ENCODE measurements at places on chromosomes 12 and 14. TPM values are rescaled to one million over a fixed set of nuclear protein-coding genes. Genes with fewer than 3 reads are reported as not detected.

The AQP2 gene
- total RNA-seq, result not detected

The RPS6KA5 gene
- 7.9 TPM for total RNA-seq

The CDC42BPB gene
- 106 TPM for total RNA-seq

The RNASE3 gene
- not detected for total RNA-seq

The CACNA1C gene
- total RNA-seq, result 5.2 TPM

The GSC gene
- total RNA-seq, result 5.2 TPM

The PRB2 gene
- total RNA-seq, result not detected

The POLE2 gene
- total RNA-seq, result 42.1 TPM

The IFNG-AS1 gene
- total RNA-seq, result not detected

The CABP1 gene
- 1.6 TPM for total RNA-seq

The MLEC gene
- 176 TPM for total RNA-seq

The CLEC4E gene
- total RNA-seq, result not detected

The KLHL33 gene
- 0.04 TPM for total RNA-seq

The HOXC10 gene
- 27.8 TPM for total RNA-seq

The CARMIL3 gene
- total RNA-seq, result 0.49 TPM

The CLEC2A gene
- total RNA-seq, result not detected

The GPD1 gene
- 0.58 TPM for total RNA-seq

The KRT75 gene
- not detected for total RNA-seq

The SMOC1 gene
- total RNA-seq, result not detected

The SYCP3 gene
- total RNA-seq, result 0.26 TPM

The ADIPOR2 gene
- total RNA-seq, result 84.0 TPM

The POC1B gene
- 30.8 TPM for total RNA-seq

The MYO1H gene
- not detected for total RNA-seq

The FOXG1 gene
- 0.09 TPM for total RNA-seq

The LEMD3 gene
- total RNA-seq, result 28.4 TPM

The KRT6A gene
- total RNA-seq, result 0.24 TPM

The TCL1B gene
- 0.83 TPM for total RNA-seq

The PPP1R36 gene
- 0.61 TPM for total RNA-seq

The LMBR1L gene
- total RNA-seq, result 55.7 TPM

The PTPRB gene
- total RNA-seq, result not detected

The KLRK1 gene
- not detected for total RNA-seq

The RAN gene
- total RNA-seq, result 1,775 TPM

The LRP1-AS gene
- total RNA-seq, result not detected

The GLI1 gene
- total RNA-seq, result 22.6 TPM

The RNASE11 gene
- not detected for total RNA-seq

The KDM5A gene
- total RNA-seq, result 73.3 TPM

The SERPINA6 gene
- not detected for total RNA-seq

The ATF1 gene
- total RNA-seq, result 37.9 TPM

The GALNT16 gene
- total RNA-seq, result 0.32 TPM

All from A673 (cell line).